ENCODE measurements at places on chromosomes 6 and 20. TPM values are rescaled to one million over a fixed set of nuclear protein-coding genes. Genes with fewer than 3 reads are reported as not detected.

TRAPPC3L gene
- total RNA-seq: not detected

C20orf141 gene
- 0.76 TPM for total RNA-seq

KCNG1 gene
- 34.1 TPM for total RNA-seq

SLC24A3 gene
- total RNA-seq: 0.76 TPM

ESR1 gene
- total RNA-seq: not detected

IL17A gene
- total RNA-seq: not detected

GMDS gene
- 15.2 TPM for total RNA-seq

ADGRF5 gene
- under 0.01 TPM for total RNA-seq

RNF217 gene
- 10.6 TPM for total RNA-seq

CD2AP gene
- 20.4 TPM for total RNA-seq

CASS4 gene
- 0.38 TPM for total RNA-seq

HLA-DOA gene
- under 0.01 TPM for total RNA-seq

PAX1 gene
- total RNA-seq: not detected

STX11 gene
- total RNA-seq: 1.6 TPM

SLC22A7 gene
- not detected for total RNA-seq

SOX12 gene
- 23.3 TPM for total RNA-seq

AGPAT4 gene
- 6.6 TPM for total RNA-seq

TMEM217 gene
- total RNA-seq: 0.89 TPM

LGSN gene
- not detected for total RNA-seq

NFATC2 gene
- 2.3 TPM for total RNA-seq

DSP gene
- total RNA-seq: 74.0 TPM

GID8 gene
- total RNA-seq: 26.9 TPM

DLK2 gene
- total RNA-seq: 0.38 TPM

MOG gene
- total RNA-seq: not detected

BTNL2 gene
- total RNA-seq: not detected

RPS6KA2 gene
- total RNA-seq: 57.4 TPM

GPR31 gene
- not detected for total RNA-seq

GPR63 gene
- 2.0 TPM for total RNA-seq

EYS gene
- not detected for total RNA-seq

CCN6 gene
- total RNA-seq: not detected

SLC39A7 gene
- 109 TPM for total RNA-seq

ZKSCAN8 gene
- total RNA-seq: 4.6 TPM

NRM gene
- 26.2 TPM for total RNA-seq

MOXD1 gene
- 115 TPM for total RNA-seq

SAMD5 gene
- total RNA-seq: 1.5 TPM

TCEA2 gene
- total RNA-seq: 46.8 TPM

C20orf202 gene
- 0.13 TPM for total RNA-seq

RAET1L gene
- total RNA-seq: 0.65 TPM

OR12D3 gene
- total RNA-seq: not detected

DSN1 gene
- 4.1 TPM for total RNA-seq

JPH2 gene
- 0.33 TPM for total RNA-seq

ERVFRD-1 gene
- total RNA-seq: not detected

PSMB8 gene
- 72.1 TPM for total RNA-seq

PACRG gene
- total RNA-seq: under 0.01 TPM

ZNF391 gene
- total RNA-seq: 0.81 TPM

PCSK2 gene
- total RNA-seq: not detected

ITCH gene
- 38.8 TPM for total RNA-seq

KCNK17 gene
- not detected for total RNA-seq

PSORS1C2 gene
- not detected for total RNA-seq

GJA1 gene
- 95.6 TPM for total RNA-seq

TCP11 gene
- total RNA-seq: 0.16 TPM

PI3 gene
- not detected for total RNA-seq

SLC2A10 gene
- total RNA-seq: 18.4 TPM

SIRPD gene
- not detected for total RNA-seq

SLC22A16 gene
- not detected for total RNA-seq

TRIM15 gene
- not detected for total RNA-seq

TNNC2 gene
- not detected for total RNA-seq

NDUFAF4 gene
- 7.1 TPM for total RNA-seq

All from mesangial cell (primary cell).